ENCODE measurements at places on chromosomes 12 and 14.
A peak's percentile ranks its signal among the peaks of the same experiment; 100 is the strongest.

DNA sequence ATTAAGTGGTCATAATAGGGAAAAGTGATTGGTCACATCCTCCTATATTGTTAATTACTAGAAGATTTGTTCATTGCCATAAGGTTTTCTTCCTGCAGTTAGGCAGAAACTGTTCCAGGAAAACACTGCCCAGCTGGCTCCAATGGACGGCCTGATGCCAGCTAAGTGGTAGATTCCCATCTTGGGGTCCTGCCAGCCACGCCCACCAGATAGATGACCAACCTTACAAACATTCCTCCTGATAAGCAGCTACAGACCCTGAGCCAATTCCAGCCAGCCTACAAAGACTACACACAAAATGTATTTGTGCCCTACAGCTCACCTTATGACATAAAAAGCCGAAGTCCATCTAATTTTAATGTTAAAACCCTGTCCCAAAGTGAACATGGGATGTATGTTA, 685.9 kb upstream of the USP15 start:
- peak; percentile 68 for DNase-seq

DNA sequence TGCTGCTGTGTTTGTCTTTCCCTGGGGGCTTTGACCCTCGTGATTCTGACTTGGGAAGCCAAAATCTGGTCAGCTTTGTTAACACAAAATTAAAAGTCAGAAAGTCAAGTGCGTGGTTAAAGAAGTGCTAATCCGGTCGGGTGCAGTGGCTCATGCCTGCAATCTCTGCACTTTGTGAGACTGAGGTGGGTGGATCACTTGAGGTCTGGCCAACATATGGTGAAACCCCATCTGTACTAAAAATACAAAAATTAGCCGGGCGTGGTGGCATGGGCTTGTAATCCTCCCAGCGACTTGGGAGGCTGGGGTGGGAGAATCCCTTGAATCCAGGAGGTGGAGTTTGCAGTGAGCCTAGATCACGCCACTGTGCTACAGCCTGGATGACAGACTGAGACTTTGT, 844.6 kb downstream of the VRK1 start:
- peak; percentile 99 for DNase-seq

DNA sequence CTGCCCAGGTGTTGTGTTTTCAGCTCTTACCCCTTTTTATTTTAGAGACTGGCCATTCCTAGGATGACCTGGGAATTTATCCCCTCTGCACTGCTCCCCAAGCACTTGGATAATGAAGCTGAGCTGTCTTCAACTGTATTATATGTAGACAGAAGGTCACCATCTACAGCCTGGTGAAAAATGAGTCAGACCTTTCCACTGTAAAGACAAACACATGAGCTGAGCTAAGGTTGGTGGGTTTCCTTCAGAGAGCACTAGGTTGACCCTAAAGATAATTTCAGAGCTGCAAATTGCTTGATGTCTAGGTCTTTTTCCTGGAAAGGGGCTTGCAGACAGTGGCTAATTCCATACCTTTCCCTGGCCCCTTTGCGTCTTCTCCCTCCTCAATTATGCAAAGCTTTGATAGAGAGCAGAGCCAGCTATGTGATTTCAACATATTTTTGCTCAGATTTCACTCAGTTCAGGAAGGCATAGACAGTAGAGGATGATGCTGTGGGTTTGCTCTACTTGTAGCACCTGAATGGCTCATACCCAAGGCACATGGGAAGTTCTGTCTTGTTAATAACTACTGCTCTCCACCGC, 9.2 kb upstream of the IKZF4 start:
- DNase-seq, result no peak

- DNase-seq, result no peak
These were observed 50.7 kb upstream of the WSCD2 start for GRCh38 chr12:108078428-108078827.

GRCh38 chr12:119730381-119730780, 62.4 kb downstream of the PRKAB1 start:
- DNase-seq, result no peak

GRCh38 chr14:101022121-101022520, 118.6 kb upstream of the RTL1 start:
- no peak for DNase-seq

GRCh38 chr14:54435500-54435981, 5.6 kb downstream of the CNIH1 start:
- DNase-seq, result no peak

Measured in NCI-H524 (cell line).